Pulmonary artery endothelial cell (primary cell): ENCODE measurements at places on chromosomes 11 and 22. TPM values are rescaled to one million over a fixed set of nuclear protein-coding genes. Genes with fewer than 3 reads are reported as not detected.

TRPC6 gene
- 0.04 TPM in 1 of 2 replicates, not detected in the other for total RNA-seq

CHRNA10 gene
- total RNA-seq, result 0.33 and 0.78 TPM in 2 replicates

CRYBB3 gene
- total RNA-seq, result not detected in 2 replicates

RASL10A gene
- total RNA-seq, result 0.25 and 0.73 TPM in 2 replicates

BTBD18 gene
- not detected in 2 replicates for total RNA-seq

APOL5 gene
- total RNA-seq, result not detected in 2 replicates

PATE2 gene
- 0.07 and 0.28 TPM in 2 replicates for total RNA-seq

TP53I11 gene
- total RNA-seq, result 19.9 and 24.1 TPM in 2 replicates

TCIRG1 gene
- total RNA-seq, result 50.6 and 71.3 TPM in 2 replicates

LRRC74B gene
- total RNA-seq, result not detected in 2 replicates

DERL3 gene
- 0.26 and 1.5 TPM in 2 replicates for total RNA-seq

CD248 gene
- total RNA-seq, result 0.04 TPM in 1 of 2 replicates, not detected in the other

DNA sequence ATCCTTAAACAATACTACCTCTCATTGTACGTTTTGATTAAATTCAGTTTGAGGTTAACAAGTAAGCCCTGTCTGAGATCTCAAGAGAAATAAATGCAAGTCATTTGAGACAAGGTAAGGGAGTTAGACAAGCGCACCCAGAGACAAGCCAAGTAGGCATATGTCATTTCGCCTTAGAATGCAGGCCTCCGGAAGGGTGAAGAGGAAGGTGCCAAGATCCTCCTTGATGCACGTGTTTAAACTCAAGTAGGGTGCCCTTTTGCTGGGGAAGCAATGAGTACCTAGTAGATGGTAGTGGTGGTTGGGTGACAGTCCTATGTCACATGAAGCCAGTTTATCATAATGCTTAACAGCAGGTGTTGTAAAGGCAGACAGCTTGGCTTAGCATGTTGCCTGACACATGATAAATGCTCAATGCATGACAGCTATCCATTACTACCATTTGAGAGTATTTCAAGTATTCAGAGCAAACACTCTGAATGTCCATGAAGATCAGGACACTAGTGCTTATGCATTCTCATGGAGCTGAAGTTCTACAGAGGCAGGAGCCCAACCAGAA, 415.9 kb downstream of the TMEM135 start:
- no peak for DNase-seq

GRCh38 chr11:68584991-68585524, 99.3 kb upstream of the GAL start:
- DNase-seq, result no peak

- DNase-seq, result no peak
Measured at GRCh38 chr11:33860926-33861325, 30.9 kb downstream of the LMO2 start.

GRCh38 chr22:21760640-21761039, 25.0 kb upstream of the YPEL1 start:
- no peak for DNase-seq

DNA sequence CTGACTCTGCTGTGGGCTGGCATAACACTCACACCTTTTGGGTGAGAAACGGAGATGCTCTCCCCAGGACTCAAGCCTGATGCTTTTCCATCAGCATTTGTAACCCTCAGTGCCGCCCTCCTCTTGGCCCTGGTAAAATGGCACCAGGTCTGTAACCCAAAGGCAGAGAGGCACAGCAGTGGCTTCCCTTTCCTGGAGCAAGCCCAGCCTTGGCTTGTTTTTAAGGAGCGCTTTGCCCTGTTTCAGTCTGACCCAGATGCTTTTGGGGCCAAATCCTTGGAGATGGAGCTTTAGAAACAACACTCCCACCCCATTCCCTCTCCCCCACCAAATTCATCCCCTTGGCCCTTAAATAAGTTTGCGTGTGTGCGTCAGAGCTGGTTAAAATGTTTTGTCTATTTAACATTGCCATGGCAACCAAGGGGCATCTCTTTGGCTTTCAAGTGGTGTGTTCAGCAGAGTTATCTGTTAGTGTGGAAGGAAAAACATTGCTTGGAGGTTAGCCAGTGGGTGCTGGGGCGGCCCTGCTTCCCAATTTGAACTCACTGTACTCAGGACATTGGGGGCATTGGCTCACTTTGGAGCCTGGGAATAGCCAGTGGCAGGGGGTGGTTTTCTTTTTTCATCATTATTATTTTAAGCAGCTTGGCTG, 134.1 kb downstream of the NAV2 start:
- no peak for DNase-seq

DNA sequence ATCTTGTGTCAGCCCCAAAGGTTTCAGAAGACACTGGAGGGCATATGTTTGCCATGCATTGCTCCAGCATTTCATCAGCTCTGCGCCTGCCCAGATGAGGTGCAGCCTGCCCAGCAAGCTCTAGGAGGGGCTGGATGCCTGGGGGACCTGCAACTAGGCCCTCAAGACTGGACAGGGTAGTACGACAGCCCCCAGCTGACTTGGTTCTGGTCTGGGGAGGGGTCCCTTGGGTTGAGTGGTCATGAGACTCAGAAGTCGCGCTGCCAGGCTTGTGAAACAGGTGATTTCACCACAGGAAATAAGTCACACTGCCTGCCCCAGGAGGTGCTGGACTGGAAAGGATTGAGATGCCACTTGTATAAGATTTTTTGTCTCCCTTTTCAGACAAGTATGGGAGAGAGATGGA, 23.4 kb downstream of the TPBGL start:
- DNase-seq, result no peak

DNA sequence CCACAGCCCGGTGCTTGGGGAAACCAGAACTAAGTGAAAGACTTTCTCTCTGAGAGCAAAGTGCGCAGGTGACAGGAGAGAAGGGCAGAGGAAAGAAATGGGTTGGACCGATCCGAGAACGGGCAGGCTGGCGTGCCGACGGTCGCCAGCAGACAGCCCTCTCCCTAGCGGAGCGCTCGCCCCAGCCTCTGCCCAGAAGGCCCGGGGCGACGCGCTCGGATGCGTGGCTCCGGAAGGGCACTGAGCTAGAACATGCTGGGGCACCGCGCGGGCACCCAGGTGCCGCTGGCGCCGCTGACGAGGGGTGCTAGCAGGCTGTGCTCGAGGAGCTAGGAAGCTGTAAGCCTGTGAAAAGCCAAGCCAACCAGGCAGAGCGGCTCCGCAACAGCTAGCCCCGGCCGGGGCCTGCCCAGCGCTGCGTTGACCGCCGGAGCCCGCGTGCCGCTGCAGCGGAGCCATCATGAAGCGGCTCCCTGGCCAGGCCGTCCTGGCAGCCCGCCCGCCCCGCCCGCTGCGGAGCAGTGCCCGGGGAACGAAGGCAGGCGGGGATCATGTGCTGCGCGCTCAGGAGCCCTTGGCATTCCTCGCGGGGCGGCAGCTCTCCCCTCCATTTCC, 22.1 kb upstream of the RRAS2 start:
- no peak for DNase-seq

DNA sequence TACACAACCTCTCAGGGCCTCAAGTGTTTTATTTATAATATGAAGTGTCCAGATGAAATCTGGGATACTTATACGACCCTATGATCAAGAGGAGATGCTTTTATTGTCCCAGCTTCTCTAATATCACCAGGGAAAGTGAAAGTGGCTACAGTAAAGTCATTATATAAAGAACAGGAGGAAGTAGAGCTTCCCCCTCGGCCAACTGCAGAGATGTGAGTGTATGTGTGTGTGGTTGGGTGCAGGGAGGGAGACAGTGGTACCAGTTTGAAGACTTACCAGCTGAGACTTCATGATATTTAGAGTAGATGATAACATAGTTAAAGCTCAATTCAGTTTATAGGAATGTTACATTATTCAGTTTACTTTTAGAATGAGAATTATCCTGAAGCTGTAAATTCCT, 373.6 kb upstream of the DDI1 start:
- DNase-seq, result no peak

DNA sequence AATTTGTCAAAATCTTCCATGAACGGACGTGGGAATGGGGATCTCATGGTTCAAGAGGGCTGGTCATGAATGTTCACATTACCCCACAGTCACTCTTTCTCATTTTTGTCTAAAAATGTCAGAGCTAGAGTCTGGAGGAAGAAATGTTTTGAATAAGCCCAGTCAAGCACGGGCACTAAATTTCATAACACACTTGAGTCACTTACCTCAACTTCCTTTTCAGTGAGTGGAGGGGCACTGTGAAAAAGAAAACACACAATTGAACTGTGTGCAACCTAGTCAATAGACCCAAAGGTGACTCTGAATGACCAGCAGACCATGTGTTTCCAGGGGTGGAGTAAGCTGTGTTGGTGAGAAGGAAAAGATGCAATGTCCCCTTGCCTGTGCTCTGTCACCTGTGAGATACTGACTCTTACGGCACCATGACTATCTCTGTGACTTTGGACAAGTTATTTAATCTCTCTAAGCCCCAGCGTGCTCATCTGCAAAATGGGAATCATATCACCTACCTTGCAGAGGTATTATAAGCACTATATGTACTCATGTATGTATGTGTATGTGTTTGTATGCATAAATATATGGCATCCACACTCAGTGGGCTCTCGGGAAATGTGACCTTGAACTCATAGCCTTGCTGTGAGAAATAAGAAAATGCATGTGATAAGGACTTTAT, 38.2 kb upstream of the LYVE1 start:
- DNase-seq, result peak; percentile 17

DNA sequence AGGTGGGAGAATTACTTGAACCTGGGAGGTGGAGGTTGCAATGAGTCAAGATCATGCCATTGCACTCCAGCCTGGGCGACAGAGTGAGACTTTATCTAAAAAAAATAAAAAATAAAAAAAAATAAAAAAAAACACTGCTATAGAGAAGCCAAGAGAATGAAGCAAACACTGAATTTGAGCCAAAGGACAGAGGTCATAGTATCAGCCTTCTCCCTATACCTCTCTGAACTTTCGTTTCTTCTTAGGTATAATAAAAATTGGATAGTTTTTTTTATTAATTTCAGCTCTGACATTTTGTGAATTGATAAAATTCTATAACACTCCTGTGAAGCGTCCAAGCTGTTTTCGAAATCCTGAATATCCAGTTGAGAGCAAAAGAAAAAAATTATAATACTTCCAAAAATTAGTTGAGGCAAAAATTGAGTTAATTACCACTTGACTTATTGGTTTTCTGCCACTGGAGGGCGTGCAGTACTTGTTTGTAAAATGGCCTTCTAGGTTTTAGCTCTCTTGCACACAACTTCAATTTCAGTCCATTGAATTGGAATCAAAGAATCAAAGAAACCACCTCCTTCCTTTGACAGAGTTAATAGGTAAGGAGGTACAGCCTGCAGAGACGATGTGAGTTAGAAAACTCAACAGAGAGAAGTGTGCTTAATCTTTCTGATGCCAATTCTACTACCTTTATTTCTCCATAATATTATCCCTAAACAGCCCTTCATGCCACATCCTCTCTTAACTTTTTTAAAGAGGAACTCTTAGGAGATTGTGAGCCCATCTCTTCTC, 143.2 kb downstream of the BBOX1 start:
- peak; percentile 29 for DNase-seq

GRCh38 chr22:47128622-47129215, 366.3 kb downstream of the TBC1D22A start:
- DNase-seq, result no peak

GRCh38 chr22:46567471-46567870, 30.1 kb upstream of the CELSR1 start:
- no peak for DNase-seq

DNA sequence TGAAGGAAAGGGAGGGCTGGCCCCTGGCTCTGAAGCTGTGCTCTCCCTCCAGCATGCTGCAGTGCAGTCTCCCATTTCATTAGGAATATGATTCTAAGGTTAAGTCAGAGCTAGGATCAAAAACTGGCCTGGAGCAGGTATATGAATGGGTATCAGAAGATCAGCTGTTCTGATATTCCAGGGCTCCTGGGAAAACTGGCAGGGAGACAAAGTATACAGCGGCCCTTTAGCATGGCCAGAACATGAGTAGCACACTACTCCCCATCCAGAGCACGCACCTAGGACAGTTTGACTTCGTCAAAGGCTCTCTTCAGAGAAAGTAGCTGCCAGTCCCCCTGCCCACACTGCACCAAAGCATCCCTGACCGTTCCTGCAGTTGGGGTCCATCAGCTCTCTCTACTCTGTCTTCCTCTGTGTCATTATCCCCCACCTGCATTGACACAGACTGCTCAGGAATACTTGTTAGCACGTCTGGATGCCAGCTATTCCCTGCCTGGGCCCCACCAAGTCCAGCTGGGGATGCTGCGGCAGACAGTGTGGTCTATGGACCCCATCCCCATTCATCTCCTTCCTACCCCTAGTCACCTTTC, 4.0 kb upstream of the FCHSD2 start:
- no peak for DNase-seq

- DNase-seq, result no peak
Measured at GRCh38 chr11:55554169-55554568, at the start of gene OR4C15. Gene OR4C15 (plus strand): TSS chr11:55554469. CDS start chr11:55554469, 0 bp downstream.

DNA sequence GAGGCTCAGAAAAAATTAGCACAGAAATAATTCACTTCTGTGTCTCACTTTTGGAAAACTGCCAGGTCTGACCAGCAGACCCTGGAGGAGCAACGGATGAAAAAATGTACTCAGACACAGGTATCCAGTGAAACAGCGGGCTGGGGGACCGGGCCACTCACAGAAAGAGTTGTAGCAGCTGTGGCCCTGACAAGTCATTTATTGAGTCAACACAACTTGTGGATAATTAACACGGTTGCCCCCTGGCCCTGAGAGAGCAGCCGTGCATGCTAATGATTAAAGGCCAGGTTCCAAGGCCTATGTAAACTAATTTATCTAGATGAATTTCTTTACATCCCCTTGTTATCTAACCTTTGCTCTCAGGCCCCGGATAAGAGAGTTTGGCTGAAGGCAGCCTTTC, 131.3 kb downstream of the AASDHPPT start:
- no peak for DNase-seq

DNA sequence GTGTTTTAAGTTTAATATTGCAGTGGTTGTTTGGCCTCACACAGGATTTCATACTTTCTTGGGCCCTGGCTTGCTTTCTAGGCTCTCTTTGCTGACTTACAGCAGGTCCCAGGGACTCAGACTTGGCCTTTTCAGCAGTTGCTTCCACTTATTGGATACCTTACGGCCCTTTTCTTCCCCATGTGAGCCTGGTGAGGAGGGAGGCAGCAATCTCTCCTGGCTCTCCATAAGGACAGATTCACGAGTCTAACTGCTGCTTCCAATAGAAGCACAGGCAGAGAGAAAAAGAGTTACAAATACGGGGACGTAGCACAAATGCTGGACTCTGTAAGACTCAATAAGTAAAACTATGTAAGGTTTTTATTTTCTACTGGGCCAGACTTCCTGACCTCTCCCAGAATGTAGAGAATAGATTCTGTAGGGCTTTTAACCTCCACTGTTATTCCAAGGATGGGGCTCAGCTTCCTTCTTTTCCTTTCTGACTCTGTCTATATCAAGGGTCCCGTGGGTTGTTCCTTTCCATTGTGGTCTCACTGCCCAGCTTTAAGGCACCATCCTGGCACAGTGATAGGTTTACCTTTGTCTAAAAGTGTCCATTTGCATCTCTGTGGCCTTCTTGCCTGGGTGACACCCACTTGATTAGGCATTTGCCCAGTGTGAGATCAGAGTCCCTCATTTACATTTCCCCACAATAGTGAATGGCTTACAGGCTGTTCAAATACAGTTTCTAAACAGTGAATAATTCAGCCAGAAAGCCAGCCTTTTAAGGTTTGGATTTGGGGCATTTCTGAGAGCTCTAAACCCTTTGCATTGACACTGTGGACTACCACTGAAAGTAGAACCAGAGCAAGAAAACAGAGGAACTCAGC, 92.8 kb downstream of the RASSF10 start:
- DNase-seq, result no peak

GRCh38 chr11:79902493-79902892, 461.7 kb upstream of the TENM4 start:
- DNase-seq, result no peak

- peak; percentile 13 for DNase-seq
Measured at GRCh38 chr11:121112498-121113455, 11.7 kb downstream of the TECTA start.
